ENCODE measurements at places on chromosomes 2 and 18.

- DNase-seq, result no peak
These were observed 72.4 kb upstream of the YWHAQ start for GRCh38 chr2:9703085-9703678.

DNA sequence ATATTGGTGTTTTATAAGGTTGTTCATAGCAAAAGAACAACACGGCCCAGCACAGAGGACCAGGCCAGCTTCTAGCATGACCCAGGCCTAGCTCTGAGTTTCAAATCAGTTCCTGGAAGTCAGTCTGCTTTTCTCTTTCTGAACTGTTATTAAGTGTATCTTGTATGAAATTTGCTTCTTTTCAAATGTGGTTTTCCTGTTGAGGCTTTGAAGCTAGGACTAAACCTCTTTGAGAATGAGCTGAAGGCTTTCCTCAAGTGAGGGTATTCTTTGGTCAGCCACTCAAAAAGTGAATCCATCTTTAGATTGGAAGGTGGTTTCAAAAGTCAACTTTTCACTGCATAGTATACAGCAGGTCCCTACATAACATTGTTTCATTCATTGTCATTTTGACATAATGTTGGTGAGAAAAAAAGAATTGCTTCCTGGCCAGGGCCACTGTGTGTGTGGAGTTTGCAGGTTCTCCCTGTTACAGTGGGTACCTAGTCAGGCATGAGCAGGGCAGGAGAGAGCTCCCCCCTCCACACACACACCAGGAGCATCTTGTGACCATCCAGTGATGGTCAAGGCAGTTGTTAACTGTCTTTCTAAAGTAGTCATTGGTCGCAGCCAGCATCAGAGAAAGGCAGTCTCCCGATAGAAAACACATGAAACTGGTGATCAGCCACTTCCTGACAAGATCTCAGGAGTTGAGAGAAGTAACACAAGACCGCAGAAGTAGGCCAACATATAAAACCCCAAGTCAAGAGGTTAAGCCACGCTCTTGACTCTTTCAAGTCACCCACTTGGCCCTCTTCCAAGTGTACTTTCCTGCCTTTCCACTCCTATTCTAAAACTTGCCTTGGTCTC lies 6.7 kb upstream of the ACAA2 start:
- no peak for DNase-seq

DNA sequence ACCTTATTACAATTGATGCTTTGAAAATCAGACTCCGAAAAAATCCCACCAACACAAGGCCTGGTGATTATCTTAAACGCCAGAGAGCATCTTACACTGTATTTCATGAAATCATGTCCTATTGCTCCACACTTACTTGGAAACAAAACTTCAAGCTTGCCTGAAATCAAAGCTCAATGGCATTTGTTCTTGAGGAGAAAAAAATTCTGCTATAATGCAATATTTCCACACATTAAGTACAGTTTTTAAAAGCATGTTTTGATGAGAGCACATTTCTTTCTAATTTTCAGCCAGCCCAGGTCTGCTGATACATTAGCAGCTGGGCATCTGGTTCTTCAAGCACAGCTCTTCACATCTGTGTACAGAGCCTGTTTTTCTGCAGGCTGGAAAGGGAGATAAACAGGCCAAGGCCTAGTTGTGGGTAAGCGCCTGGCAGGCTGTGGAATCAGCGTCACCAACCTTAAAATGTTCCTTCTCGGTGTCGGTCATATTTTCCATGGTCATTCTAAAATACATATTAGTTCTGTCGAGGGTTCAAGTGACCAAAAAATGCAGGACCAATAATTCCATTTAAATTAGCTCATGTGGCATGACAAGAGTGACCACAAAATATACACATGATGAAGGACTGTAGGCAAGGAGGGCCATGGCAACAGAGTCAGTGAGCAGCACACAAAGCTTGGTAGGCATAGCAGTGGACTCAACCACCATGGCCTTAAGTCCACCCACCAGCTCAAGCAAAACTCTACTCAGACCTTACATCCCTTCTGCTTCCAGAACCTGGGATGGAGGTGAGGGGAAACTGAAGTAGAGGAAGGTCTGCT lies 20.9 kb downstream of the SLC8A1 start:
- DNase-seq, result peak; percentile 62

GRCh38 chr2:97718051-97718882 lies 4.9 kb downstream of the ZAP70 start:
- DNase-seq, result no peak

DNA sequence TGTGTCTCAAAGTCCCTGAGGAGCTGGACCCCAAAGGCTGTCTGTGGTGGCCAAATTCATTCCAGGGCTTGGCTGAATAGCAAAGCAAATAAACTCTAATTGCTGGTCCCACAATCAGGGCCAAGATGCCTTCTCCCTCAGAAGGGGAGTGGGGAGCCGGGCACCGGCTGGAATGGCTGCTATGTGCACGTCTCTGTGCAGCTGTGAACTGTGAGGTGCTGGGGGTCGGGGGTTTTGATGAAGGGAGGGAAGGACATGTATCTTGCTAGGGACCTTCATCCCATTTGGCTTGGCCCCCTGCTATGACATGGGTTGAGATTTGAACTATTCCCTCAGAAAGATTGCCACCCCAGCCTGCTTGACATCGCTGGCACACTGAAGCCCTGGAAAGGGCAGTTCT lies 60.4 kb downstream of the CIB4 start:
- no peak for DNase-seq

- peak; percentile 10 for DNase-seq
These were observed 191.3 kb downstream of the RPRM start for GRCh38 chr2:153287109-153287801.

GRCh38 chr2:152730591-152731333 lies 12.3 kb downstream of the ARL6IP6 start:
- no peak for DNase-seq

- no peak for DNase-seq
These were observed 818.7 kb downstream of the BCL11A start for GRCh38 chr2:59734743-59735142.

GRCh38 chr2:224561234-224562005 lies 23.7 kb downstream of the CUL3 start:
- DNase-seq, result no peak

DNA sequence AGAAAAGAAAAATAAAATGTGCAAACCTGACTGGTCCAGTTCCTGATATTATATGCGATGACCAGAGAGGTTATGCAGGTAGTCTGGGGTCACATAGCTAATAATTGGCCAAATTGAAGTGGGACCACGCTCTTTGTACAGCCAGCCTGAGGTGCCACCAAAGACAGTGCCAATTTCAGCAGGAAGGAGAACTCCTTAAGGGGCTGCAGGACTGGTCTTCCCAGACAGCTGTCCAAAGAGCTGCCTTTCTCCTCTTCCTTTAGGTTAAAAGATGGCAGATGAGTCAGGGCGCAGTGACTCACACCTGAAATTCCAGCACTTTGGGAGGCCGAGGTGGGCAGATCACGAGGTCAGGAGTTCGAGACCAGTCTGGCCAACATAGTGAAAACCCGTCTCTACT lies 95.5 kb downstream of the ACKR3 start:
- DNase-seq, result no peak

DNA sequence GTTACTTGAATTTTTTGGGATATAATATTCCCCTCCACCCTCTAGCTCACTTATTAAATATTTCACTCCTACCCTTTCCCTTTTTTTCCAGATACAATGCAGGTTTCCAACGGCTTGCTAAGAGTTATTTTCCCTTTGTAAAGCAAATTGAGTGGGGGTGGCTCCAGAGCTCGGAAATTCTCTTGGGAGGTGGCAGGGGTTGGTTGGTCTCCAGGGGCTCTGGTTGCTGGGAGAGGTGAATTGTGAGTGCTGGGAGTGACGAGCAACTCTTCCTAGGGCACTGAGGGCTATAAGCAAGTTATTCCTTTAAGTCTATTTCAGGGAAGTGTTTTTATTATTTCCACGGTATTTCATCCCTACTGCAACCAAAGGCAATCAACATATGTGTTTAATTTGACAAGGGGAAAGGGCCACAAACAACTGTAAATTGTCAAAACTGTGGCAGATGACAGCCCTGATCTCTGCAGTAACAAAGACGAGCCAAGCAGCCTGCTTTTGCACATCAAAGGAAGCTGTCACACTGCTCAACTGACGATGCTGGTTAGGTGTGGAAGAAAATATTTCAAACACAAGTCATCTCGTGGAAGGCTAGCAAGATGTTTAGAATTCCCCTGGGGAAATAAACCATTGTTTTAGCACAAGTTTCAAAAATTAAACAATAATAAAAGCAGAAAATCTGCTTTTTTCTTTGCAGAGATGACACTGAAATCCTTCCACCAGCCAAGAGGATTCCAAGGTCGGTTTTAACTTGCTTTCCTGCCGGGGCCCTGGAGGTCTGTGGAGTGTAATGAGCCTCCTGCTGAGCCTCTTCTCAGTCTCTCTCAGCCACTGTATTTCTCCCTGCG lies 34.8 kb upstream of the ASXL2 start:
- peak; percentile 25 for DNase-seq

DNA sequence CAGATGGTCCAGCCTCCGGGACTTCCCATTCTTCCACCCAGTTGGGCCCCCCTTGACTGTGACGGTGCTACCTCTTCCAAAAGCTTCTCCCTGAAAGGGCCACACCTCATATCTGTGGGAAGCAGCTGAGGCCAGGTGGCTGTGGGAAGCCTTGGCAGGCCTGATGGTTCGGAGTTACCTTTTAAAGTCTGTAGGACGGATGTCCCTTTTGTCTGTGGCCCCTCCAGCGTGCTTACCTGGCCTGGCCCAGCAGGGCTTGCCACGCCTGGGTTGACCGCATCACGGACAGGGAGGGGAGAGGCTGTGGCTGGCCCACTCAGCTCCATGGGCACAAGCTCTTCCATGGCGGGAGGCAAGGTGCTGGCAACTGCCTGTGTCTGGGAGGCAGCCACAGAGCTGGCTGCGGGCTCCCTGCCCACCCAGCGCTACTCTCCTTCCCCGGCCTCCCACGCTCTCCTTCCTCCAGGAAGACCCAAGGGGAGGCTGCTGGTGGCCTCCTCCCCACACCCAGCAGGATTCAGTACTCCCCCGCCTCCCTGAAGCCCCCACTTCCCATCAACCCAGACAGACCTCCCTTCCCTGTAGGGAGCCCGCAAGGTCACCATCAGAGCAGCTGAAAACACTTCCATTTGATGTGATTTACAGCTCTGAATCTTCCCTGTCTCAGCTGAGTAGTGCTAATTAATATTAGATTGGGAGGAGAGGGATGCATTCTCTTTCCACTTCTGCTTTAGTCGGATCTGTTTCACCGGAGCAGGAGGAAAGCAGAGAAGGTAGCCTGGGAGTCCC lies 52.8 kb downstream of the EDAR start:
- DNase-seq, result no peak

- no peak for DNase-seq
These were observed 880.2 kb downstream of the TSN start for GRCh38 chr2:122635686-122636085.

- no peak for DNase-seq
These were observed 364.2 kb downstream of the NUP35 start for GRCh38 chr2:183488421-183488820.

- DNase-seq, result peak; percentile 15
These were observed 6.4 kb downstream of the ITSN2 start for GRCh38 chr2:24353973-24354372.

GRCh38 chr2:29229640-29230039 lies 114.4 kb downstream of the CLIP4 start:
- no peak for DNase-seq

- no peak for DNase-seq
These were observed 101.9 kb downstream of the GPD2 start for GRCh38 chr2:156538083-156538504.

- no peak for DNase-seq
These were observed 94.1 kb upstream of the MC4R start for GRCh38 chr18:60466677-60467076.

DNA sequence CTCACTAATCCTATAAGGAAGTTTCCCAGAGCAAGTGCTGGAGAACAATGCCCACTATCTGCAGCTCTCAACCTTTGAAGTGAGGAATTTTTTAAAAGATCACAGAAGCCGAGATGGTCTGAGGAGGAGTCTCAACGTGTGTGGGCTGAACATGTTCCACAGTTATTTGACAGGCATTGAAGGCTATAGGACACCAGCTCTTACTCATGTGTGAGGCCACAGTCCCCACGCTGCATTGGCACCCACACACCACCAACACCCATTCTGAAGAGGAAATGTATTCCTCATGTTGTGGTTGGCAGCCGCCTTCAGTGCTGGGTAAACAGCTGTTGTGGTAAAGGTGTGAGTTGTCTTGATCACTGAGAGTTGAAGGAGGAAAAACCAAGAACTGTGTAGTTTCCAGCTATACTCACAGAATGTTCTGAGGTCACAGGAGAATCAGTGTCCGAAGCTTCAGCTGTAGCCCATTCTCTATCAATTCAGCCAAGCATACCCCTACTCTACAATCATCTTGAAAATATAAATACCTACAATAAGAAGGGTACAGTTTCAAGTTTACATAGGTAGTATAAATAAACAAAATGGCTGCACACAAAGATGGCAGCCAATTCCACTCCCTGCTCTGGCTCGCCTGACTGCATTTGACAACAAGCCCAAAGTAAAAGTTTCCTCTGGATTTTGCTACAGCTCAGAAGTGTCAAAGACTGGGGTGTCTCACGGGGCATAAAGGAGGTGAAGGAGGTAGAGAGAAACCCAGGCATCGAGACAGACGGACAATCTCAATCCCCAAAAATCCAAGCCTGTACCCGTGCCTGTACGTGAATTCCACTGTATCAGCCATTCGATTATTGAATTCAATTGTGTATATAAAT lies 12.1 kb downstream of the CD226 start:
- no peak for DNase-seq

Measured in SK-N-DZ (cell line).